ENCODE measurements at places on chromosomes 7 and 10.

DNA sequence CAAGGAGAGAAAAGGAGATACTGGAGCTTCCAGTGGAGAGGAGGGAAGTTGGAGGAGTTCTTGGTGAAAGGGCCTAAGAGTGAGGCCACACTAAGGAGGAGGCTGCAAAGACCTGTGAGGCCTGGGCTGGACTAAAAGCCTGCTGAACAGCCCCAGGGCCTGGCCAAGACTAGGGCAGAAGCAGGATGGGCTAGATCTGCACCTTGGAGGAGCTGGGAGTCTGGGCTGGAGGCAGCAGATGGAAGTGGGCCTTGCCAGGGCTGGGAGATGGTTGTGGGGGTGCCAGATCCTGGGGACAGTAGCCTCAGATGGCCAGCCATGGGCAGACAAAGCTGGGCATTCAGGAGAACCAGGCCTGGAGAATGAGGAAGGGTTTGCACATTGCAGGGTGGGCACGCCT, 6.5 kb upstream of the PURB start:
- DNase-seq, result no peak

- DNase-seq, result no peak
These were observed 242.7 kb upstream of the SEMA3C start for GRCh38 chr7:81161451-81162075.

- no peak for DNase-seq
These were observed 227.7 kb downstream of the CUX1 start for GRCh38 chr7:102044984-102045673.

DNA sequence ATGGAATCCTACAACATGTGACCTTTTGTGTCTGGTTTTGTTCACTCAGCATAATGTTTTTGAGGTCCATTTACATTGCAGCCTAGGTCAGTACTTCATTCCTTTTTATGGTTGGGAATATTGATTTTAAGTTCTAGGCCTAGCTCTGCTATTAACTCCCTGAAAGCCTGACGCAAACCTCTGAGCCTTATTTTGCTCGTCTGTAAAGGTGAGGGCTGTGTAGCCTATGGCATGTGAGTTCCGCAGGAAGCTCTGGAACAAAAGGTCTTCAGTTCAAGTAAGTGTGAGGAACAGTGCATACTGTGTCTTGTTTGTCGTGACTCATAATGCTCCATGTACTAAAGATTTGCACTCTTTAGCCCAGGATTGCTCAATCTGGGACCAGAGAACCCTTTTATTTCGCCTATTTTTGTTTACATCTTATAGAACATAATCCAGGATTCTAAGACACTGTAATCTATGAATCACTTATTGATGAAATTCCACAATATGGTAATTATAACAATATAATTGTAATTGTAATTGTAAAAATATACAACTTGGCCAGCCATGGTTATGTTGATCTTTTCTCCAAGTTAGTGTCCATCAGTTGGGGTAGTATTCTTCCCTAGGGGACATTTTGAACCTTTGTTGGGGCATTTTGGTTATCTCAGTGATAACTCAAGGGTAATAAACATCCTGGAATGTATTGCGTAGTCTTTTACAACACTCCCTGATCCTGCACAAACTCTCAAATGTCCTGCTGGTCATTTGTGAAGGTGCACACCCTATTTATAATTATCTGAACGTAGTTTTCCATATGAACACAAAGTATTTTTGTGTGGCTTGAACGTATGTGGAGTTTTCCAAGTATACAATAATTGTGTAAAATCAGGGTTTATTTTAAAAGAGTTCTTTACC, 184.7 kb downstream of the VTI1A start:
- no peak for DNase-seq

DNA sequence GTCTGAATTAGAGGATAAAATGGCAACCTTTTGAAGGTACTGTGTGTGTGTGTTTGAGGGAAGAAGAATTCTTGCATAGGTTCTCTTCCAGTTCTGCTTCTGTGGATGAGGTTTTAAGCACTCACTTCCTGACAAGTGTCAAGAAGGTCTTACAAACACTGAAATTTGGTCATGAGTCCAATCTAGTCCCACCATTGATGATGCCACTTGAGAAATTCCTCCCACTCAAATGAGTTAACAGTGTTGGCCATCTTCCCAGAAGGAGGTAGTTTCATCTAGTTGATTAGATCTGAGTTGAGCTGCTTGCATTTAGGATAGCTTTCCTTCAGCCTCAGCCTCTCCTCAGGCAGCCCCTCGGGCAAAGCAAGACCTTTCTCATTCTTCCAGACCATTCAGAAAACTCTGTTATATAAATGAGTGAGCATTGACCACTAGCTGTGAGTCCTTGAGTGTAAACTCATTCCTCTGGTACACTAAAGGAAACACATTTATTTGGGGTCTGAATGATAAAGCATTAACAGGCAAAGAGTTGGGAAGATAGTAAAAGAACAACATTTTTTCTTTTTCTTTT, 189.5 kb downstream of the TRIL start:
- no peak for DNase-seq

DNA sequence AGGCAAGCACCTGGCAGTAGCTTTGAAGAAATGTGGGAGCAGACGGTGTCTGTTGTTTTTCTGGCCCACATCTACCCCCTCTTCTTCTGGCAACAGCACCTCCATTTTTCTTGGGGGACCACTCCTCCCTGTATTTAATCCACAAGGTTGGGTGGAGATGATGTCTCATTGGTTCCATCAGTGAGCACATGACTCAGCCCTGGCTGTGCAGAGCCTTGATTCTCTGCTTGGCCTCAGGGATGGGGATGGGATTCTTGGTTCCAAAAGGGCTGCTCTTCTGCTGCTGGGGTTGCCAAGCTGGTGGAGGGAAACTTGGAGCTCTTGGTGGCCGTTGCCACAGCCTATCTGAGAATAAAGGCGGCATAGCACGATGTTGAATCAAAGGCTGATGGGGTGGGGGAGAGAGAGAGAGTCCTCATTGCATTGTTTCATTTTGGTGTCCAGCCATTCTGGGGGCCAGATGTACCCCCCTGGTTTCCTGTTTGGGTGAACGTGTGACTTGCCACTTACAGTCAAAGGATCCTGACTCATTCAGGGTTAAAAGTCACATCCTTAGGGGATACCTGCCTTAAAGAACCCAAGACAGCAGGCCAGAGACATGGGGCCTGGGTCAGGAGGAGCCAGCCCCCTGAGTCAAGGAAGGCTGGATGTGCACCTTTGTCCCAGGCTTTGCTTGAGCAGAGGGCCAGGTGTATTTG, 25.9 kb downstream of the GRK5 start:
- no peak for DNase-seq

GRCh38 chr7:81618396-81619014, 151.3 kb downstream of the HGF start:
- DNase-seq, result no peak

- no peak for DNase-seq
These were observed 4.1 kb downstream of the JAKMIP3 start for GRCh38 chr10:132069849-132070182.

GRCh38 chr10:63637901-63638327, 116.7 kb downstream of the REEP3 start:
- DNase-seq, result no peak

DNA sequence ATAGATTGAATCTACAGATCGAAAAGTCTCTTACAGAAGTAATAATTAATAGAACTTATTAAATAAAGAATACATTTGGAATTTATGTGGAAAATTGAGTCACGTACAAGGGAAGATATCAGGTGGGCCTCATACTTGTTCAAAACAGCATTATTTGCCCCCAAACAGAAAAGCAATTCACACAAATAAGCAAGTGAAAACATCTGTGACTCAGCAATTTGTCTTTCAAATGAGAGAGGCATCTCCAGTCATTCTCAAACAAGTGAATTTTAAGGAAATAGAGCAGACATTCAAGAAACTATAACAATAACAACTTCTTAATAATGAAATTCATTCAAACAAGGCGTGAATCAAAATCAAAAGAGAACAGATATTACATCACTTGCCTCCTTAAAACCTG, 50.1 kb downstream of the SEMA3A start:
- DNase-seq, result no peak

GRCh38 chr10:58734664-58735063, 222.0 kb downstream of the BICC1 start:
- DNase-seq, result no peak

DNA sequence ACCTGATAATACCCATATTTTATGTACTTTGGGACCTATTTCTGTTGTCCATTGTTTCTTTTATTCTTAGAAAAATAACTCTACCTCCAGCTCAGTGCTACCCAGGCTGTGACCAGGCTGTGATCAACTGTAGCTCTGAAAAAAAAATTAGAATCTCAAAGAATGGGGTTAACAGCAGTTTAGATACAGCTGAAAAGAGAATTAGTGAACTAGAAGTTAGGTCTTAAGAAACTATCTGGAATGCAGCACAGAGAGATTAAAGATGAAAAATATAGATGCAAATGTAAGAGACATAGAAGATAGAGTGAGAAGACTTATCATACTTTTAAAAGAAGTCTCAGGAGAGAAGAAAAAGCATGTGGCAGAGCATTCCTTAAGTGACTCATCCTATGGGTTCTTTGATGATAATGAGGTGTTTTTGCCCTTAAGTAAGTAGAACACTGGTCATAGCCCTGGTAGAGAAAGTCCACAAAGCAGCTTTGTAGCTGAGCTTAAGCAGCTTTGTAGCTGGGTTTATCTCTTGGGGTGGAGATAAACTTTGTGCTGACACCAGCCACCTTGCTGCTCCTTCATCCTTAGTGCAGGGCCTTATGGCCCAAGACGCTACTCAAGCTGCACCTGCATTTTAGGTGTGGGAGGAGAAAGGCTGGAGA, 27.3 kb upstream of the SFRP5 start:
- DNase-seq, result no peak

DNA sequence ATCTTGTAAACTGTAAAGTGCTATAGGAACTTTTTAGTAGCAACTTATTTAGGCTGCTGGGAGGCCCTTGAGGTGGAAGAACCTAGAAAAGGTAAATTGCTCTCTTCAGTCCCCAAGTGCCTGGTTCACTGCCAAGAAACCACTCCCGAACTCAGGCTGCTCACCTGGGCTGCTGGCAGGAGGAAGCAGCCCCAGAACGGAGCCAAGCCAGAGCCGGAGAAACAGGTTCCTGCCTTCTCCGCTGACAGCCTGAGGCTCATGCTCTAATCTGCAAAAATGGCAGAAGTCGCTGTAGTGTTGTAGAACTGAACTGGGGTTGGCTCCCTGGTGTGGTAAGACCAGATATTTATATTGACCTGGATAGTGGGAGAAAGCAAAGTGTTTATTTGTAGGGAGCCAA, 136.0 kb downstream of the CUL2 start:
- no peak for DNase-seq

DNA sequence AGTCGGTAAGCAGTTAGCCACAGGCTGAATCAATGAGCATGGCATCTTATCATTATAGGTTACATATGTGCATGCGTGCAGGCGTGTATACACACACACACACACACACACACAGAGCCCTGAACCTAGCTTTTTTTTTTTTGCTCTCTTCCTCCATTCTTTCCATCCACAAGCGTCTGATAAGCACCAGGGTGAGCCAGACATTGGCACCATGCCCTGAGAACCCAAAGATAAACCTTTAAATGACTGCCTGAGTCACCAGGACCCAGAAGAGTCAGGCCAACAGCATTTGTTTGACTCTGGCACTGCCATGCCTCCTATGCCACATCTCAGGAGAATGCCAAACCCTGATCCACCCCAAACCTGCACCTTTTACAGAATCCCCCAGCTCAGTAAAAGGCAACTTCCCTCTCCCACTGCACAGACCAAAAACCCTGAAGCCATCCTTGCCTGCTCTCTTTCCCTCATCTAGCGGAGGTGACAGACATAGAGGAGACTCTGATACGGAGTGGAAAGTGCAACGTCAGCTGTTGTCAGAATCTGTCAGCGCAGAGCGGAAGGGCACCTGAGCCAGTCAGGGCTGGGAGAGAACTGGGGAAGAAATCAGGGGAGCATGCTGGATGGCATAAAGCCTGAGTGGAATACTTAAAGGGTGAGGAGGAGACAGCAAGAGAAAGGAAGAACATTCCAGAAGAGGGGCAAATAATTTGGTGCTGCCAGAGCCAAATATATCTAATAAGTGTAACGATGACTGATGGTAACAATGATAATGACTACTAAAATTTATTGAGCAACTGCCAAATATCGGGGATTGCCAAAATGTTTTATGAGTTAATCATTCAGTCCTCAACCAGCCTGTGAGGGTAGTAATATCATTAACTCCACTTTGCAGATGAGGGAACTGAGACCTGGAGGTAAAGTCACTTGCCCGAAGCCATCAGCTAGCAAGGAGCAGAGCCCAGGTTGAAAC, 3.2 kb downstream of the PARP12 start:
- DNase-seq, result no peak

- no peak for DNase-seq
These were observed 15.2 kb downstream of the ITPRIP start for GRCh38 chr10:104323085-104323484.

DNA sequence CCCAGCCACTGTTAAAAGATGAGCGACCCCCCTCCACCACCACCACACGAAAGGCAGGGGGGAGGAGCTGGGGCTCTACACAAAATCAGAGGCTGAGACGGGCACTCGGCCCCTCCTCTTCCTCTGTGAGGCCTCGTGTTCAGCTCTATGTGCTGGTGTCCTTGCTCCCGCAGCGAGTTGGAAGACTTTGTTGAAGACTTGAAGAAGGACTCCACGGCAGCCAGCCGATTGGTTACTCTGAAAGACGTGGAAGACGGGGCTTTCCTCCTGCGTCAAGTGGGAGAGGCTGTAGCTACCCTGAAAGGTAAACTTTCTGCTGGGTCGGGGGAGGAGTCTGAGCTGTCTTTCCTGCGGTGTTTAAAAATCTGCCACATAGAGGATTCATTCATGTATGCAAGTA, 203.7 kb downstream of the ARHGAP21 start:
- peak; percentile 19 for DNase-seq

DNA sequence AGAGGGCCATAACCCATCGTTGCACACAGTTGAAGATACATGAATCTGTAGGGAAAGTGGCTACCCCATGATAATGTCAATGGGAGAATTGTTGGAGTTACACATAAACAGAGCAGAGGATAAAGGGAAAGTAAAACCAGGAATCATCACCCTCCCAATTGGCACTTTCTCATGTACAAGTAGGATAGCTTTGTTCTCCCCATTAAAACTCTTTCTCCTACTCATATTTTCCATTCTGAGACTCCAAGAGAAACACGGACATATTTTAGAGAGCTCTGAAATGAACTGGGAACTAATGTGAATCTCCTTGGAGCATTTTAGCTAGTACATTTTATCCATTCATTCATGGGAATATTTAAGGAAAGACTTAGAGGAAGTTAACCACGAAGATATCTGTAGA, 17.2 kb upstream of the LRRC17 start:
- DNase-seq, result no peak

DNA sequence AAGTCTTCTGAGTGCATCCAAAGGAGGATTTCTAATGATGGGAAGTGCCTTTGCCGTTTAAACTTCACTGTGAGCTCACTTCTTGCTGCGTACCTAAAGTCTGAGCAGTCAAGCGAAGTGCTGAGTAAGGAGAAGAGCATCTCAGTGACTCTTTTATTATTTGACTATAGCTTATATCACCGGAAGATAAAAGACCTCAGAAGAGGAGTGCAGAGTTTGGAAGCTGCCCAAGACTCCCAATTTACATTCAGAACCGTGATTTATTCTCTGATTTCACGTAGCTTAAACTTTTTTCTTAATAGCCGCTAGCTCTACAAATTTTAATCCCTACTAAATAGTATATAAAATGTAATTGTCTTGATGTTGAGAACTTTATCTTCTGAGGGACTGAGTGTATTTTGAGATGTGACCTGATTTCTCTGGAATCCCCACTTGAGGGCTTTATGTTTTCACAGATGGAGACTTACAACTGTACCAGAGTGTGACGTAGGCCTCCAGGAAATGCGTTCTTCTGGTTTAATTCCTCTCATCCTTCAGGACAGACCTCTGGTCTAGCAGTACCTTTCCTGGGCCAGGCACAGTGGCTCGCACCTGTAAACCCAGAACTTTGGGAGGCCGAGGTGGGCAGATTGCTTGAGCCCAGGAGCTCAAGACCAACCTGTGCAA, 51.1 kb downstream of the CAMK1D start:
- DNase-seq, result no peak

- no peak for DNase-seq
These were observed 178.3 kb downstream of the CDCA7L start for GRCh38 chr7:21767300-21767900.
